Glomerular endothelial cell (primary cell): ENCODE measurements at places on chromosomes 1 and 21. TPM values are rescaled to one million over a fixed set of nuclear protein-coding genes. Genes with fewer than 3 reads are reported as not detected.

CYP2J2 gene
- 0.05 and 0.58 TPM in 2 replicates for total RNA-seq

CFHR2 gene
- total RNA-seq: not detected in 2 replicates

OR2L8 gene
- total RNA-seq: not detected in 2 replicates

DNA sequence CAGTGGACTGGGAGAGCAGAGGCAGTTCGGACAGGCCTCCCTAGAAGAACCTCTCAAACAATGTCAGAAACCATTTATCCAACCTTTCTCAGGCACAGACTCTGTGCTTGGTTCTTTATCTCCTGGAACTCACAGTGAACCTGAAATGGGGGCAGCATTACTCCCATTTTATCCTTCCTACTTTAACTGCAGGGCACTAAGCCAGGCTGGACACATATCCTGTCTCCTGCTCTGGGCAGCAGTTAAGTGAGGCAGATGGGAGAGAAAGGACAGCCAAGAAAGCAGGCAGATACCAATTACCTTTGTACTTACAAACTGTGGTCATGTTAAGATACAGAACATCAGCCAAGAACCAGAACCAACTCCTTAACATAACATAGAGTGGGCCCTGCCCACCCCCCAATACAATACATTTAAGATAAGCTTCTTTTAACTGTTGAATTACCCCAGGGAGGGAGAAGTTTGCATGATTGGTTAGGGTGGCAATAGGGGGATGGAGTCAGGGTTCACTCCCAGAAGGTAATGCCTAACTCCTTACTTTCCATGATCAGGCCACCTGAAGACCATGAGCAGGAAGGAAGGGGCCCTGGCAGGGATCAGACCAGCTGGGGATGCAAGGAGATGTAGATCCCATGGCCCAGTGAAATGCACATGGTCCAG is 10.9 kb downstream of the KDF1 start:
- DNase-seq: no peak

DNA sequence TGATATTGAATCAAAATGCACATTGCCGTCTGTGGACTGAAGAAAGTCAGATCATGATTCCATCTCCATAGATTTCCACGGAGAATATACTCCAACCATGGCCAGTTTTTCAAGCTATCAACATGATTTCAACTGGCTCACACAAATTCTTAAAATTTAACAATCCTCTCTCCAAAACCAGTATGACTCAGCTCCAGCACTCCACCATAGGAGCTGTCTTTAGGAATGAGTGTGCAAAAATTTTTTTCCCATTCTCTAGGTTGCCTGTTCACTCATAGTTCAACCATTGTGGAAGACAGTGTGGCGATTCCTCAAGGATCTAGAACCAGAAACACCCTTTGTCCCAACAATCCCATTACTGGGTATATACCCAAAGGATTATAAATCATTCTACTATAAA is 40.8 kb downstream of the RGL1 start:
- DNase-seq: no peak

DNA sequence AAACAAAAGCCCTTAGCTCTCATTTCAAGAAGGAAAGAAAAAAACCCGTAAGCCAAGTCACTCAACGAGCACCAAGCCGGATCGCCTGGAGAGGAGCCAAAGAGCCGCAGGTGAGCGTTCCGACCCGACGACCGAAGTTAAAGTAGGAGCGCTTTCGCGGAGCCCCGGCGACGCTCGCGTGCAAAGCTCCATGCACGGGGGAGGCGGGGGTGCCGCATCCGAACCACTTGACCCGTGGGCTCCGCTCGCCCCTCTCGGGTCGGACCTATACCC is 382 bp downstream of the GPBP1L1 start:
- no peak for DNase-seq

GRCh38 chr1:92698932-92699331 is 86.0 kb downstream of the EVI5 start:
- no peak for DNase-seq

GRCh38 chr1:37752213-37752582 is 12.7 kb downstream of the EPHA10 start:
- DNase-seq: no peak

- DNase-seq: no peak
These were observed 7.4 kb downstream of the NBPF3 start for GRCh38 chr1:21447311-21447710.

GRCh38 chr1:177589166-177589565 is 380.7 kb downstream of the SEC16B start:
- DNase-seq: no peak

DNA sequence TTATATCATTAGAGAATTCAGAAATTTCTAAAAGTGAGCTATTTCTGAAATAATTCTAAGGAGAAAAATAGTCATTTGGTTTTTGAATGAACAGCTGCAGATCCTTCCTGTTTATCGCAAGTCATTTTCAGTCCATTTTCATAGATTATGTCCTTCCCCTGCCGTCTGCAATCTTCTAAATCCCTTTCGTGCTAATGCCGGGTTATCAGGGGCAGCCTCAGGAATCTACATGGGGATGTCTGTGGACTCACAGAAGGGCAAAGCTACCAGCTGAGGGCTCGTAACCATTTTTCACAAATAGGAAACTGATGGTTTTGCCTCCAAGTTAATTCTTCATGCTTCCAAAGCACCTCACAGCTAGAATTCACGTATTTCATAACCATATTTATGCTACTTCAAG is 23.0 kb downstream of the RCAN3 start:
- DNase-seq: no peak
